ENCODE measurements at places on chromosomes 6 and 20.

GRCh38 chr6:36671687-36672375 is 6.7 kb upstream of the CDKN1A start:
- DNase-seq: no peak

DNA sequence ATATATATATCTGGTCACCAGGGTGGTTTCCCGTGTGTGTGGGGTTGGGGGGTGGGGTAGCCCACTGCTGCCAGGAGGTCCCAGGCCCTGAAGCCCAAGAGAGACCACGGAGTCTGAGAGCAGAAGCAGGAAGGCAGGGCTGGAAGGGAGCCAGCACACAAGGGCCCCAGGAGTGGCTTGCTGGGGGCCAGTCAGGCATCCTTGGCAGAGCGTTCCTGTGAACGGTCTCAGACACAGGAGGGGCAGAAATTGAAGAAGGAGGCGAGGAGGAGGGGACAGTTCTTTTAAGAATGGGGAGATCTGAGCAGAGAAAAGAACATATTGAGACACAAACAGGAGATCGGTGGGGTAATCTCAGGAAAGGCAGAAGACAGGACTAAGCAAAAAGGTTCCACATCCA is 1.9 kb upstream of the EBF4 start:
- DNase-seq: no peak

- DNase-seq: no peak
Observed at GRCh38 chr6:16058201-16058928, 70.5 kb upstream of the MYLIP start.

GRCh38 chr6:160057080-160057479 is 64.5 kb upstream of the SLC22A1 start:
- no peak for DNase-seq

DNA sequence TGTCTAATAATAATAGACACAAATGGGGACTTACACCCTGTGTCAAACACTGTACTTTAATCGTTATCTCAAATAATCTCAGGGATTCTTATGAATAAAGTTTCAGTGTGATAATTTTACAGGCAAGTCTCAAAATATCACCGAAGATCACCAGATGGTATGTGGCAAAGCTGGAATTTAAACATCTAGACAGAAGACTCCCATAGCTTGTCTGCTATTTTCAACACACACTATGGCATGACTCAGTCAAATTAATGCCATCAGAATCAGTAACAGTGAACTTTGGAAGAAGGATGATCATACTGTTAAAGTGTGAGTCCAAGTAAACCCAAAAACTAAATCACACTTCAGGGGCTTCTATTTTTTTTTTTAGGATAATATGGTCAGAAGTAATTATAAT is 867.6 kb upstream of the FLRT3 start:
- no peak for DNase-seq

GRCh38 chr6:139135578-139136545 is 982 bp downstream of the HECA start:
- peak; percentile 53 for DNase-seq

GRCh38 chr6:70225055-70225454 is 77.8 kb downstream of the COL9A1 start:
- no peak for DNase-seq

GRCh38 chr20:9617940-9618339 is 103.5 kb downstream of the LAMP5 start:
- DNase-seq: no peak

DNA sequence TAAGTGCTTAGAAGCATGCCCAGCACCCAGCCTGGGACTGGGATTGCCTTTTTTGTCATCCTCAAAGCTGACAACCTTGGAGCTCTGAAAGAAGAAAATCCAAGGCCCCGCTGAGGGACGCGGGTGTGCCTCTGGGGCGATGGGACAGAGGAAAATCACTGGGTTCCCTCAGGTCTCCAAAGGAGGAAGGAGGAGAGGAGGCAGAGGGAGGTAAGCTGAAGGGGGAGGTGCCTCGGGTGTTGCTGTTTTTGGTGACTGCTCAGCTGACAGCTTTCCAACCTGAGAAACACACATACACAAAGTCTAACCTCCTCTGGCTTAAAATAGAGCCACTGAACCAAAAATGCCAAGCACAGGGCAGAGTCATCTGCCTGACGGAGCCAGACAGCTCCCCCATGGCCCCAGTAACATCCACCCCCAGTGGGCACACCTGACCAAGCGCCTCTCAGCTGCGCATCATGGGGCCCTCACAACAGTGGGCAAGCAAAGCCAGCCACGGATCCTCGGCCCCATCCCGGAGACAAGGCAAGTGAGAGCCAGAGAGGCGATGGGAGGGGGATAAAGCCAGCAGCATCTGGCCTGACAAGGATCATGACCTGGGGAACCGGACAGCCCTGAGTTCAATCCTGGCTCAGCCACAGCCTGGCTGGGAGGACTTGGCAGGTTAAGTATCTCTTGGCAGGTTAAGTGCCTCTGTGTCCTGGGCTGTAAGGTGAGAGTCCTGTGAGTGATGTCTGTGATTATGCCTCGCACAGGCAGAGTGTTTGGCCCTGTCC is 3.2 kb upstream of the KCNK15 start:
- DNase-seq: no peak

GRCh38 chr6:107080036-107080435 is 35.3 kb downstream of the BEND3 start:
- peak; percentile 25 for DNase-seq

GRCh38 chr6:123527406-123527805 is 109.3 kb downstream of the TRDN start:
- no peak for DNase-seq

DNA sequence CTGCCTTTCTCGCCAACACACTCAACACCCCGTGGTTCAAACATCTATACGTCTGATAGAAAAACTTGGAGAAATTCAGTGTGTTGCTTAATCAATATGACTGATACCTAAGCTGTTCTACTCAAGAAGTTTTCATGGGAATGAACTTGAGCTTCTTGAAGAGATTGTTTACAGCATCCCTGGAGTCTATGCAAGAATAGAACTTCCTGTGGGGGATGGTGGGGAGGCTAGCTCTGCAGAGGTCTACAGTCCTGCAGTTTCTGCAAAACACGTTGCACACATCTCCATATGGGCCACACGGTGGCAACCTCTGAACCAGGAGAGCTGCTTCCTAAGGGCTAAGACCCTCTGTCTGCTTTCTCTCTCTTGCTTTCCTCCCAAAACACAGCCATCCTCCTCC is 32.7 kb upstream of the FANCE start:
- DNase-seq: no peak

- no peak for DNase-seq
Observed at GRCh38 chr6:47651505-47651944, 46.9 kb upstream of the ADGRF4 start.

- DNase-seq: no peak
Observed at GRCh38 chr6:12269110-12269509, 21.1 kb upstream of the EDN1 start.

- DNase-seq: peak; percentile 28
Observed at GRCh38 chr6:154738551-154738961, 5.3 kb downstream of the SCAF8 start.

DNA sequence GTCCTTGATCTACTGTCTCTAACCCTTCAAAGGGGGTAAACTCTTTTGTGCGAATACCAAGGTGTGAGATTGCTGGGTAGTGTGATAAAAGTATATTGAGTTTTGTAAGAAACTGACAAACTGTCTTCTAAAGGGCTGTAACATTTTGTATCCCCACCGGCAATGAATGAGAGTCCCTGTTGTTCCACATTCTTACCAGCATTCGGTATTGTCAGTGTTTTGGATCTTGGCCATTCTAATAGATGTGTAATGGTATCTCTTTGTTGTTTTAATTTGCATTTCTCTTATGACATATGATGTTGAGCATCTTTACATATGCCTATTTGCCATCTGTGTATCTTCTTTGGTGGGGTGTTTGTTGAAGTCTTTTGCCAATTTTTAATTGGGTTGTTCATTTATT is 1090.7 kb downstream of the KIF16B start:
- DNase-seq: no peak

GRCh38 chr20:10288421-10288820 is 69.8 kb downstream of the SNAP25 start:
- no peak for DNase-seq

DNA sequence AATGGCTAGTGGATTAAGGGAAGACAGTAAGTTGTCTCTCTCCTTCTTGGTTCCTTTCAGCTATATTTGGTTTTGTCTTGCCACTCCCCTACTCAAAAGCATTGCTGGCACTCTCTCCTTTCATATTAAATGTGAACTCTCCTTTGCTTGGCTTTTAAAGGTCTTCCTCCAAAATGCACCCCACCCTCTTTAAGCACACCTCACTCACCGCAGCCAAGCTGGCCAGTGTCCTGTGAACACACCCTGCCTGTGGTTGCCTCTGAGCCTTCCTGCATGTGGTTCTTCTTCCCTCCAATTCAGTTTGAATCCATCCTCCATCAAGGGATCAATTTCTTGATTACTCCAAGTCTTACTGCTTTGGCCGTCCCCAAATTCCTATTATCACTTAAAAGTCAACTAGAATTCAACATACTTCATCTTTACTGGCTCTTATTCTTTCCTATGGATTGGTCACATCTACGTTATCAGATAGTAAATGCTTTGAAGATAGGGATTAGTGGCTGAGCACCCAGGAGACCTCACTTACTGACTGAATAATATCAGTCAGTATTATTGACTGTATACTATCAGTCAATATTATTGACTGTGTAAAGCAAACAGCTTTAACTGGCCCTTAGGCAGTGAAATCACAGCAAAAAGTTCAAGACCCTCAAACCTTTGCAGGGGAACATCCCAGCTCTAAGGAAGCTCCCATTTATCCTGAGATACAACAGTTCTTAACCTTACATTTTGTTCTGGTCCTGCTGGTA is 41.6 kb upstream of the SPDEF start:
- no peak for DNase-seq

DNA sequence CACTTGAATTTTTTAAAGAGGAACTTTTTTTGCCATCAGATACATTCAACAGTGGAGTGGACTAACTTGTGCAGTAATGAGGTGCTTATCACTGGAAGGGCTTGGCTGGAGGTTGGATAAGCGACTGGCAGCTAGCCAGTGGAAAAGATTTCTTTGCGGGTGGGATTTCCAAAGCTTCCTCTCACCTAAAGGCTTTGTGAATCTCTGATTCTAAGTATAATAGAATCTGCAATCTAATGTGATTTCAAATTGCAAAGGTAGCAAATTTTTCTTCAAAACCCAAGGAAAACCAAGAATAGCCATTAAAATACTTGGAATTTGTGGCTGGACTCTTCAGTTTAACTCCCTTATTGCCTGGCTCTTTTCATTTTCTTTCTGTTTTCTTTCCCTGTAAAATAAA is 460.4 kb upstream of the MARCKS start:
- DNase-seq: no peak

GRCh38 chr6:159093609-159094443 is 49.0 kb upstream of the TAGAP start:
- no peak for DNase-seq

DNA sequence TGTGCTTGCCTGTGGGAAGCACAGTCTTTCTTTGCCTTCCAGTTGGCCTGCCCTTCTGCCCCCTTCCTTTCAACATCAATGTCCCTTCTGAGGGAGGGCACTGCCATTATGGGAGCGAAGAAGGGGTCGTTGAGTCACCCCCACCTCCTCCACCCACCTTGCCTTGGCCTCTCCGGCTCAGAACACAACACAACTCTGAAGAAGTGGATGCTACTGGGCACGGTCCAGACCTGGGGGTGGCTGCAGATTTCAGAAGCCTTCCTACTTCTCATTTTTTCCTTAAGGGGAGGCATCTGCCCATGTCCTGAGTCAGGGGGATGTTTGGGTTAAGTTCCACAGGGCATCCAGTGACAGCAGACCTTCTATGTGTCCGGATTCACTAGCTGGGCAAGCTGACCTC is 72.1 kb downstream of the GFOD1 start:
- no peak for DNase-seq

GRCh38 chr6:28807682-28808280 is 116.0 kb downstream of the TRIM27 start:
- peak; percentile 81 for DNase-seq

- no peak for DNase-seq
Observed at GRCh38 chr6:34243131-34243771, 5.6 kb downstream of the SMIM29 start.

GRCh38 chr20:32190616-32191415 is 16.7 kb downstream of the PLAGL2 start:
- no peak for DNase-seq

- no peak for DNase-seq
Observed at GRCh38 chr6:3996349-3996748, 82.6 kb downstream of the FAM217A start.

DNA sequence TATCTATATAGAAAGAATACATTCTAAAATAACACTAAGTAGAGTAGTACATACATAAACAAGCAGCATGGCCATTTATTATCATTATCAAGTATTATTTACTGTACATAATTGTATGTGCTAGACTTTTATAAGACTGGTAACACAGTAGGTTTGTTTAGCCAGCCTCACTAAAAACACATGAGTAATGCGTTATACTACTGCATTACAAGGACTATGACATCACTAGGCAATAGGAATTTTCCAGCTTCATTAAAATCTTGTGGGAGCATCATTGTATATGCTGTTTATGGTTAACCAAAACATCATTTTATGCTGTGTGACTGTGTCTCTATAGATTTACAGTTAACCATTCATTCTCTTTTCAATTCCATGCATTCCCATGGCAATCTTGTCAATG is 131.7 kb upstream of the HDGFL1 start:
- DNase-seq: no peak

DNA sequence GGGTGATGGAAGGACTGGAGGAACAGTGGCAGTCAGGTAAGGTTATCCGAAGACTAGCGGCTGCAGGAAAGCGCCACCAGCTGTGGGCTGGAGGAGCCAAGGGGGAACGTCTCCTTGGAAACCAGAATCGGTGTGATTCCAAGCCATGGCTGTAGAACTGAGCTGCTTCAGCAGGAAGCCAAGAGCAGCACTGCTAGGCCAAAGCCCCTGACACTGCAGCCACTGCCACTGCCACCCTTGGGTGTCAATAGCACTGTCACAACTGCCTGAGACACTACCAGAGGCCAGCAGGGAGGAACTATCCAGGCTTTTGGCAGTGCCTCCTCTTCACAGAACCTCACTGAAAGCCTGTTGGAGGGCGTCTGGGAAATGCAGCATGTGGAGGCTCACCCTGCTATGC is 289.6 kb upstream of the SUPT3H start:
- no peak for DNase-seq

GRCh38 chr6:8100159-8100854 is 2.0 kb downstream of the EEF1E1 start:
- DNase-seq: no peak

- DNase-seq: no peak
Observed at GRCh38 chr6:89034586-89035251, 45.8 kb upstream of the PNRC1 start.

DNA sequence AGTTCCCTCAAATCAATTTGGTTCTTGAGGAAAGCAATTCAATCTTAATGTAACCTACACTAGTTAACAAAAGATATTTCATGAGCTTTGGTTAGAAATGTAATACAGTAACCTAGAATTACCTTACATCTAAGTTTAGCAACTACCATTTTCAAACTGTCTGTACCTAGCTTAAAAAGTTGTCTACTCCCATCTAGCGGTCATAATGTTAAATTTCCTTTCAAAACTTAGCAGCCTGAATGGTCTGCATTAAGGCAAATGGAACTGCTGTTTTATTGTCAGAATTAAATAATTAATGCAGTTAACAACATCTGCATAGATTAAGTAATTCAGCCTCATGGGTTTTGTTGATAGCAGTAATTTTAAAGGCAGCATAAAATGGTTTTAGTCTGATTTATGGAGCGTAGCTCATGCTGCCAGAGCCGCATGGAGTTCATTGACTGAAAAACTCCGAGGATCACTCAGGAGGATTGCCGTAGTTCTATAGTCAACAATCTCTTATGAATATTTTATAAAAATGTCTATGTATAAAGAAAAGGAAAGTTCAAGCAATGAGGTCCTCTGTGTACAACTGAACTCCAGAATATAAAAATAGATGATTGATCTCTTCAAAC is 485.4 kb upstream of the MANEA start:
- peak; percentile 27 for DNase-seq

- DNase-seq: no peak
Observed at GRCh38 chr6:16723826-16724225, 37.4 kb downstream of the ATXN1 start.
